Bladder microvascular endothelial cell (primary cell): ENCODE measurements at places on chromosomes 2 and 18. TPM values are rescaled to one million over a fixed set of nuclear protein-coding genes. Genes with fewer than 3 reads are reported as not detected.

The HOXD1 gene
- 8.1 and 8.9 TPM in 2 replicates for total RNA-seq

The ARHGAP15 gene
- total RNA-seq: 0.19 TPM in 1 of 2 replicates, not detected in the other

The C2orf80 gene
- total RNA-seq: not detected in 2 replicates

The UGT1A3 gene
- total RNA-seq: not detected in 2 replicates

The MC5R gene
- not detected in 2 replicates for total RNA-seq

The CCDC85A gene
- total RNA-seq: 10.3 and 20.9 TPM in 2 replicates

The CXXC1 gene
- 33.4 and 54.4 TPM in 2 replicates for total RNA-seq

The STARD6 gene
- not detected in 2 replicates for total RNA-seq

The CIB4 gene
- total RNA-seq: not detected in 2 replicates

The TET3 gene
- 2.6 and 10.4 TPM in 2 replicates for total RNA-seq

The IL36RN gene
- not detected in 2 replicates for total RNA-seq

The KCNF1 gene
- total RNA-seq: 0.16 and 3.1 TPM in 2 replicates

The ALPI gene
- total RNA-seq: not detected in 2 replicates

The SERPINB5 gene
- total RNA-seq: under 0.01 TPM in 1 of 2 replicates, not detected in the other

The FAM110C gene
- total RNA-seq: 0.13 TPM in 1 of 2 replicates, not detected in the other

The TUBA3D gene
- total RNA-seq: not detected in 2 replicates

The CFAP53 gene
- total RNA-seq: 0.16 and 0.31 TPM in 2 replicates

The QPCT gene
- total RNA-seq: 7.1 and 13.4 TPM in 2 replicates

The SERPINB12 gene
- total RNA-seq: not detected in 2 replicates

The REG1B gene
- total RNA-seq: not detected in 2 replicates

The HTR2B gene
- total RNA-seq: 0.32 and 2.1 TPM in 2 replicates

The GKN2 gene
- not detected in 2 replicates for total RNA-seq

The GPBAR1 gene
- total RNA-seq: 0.06 and 0.16 TPM in 2 replicates

The SKOR2 gene
- not detected in 2 replicates for total RNA-seq

The MPP4 gene
- 4.2 and 4.7 TPM in 2 replicates for total RNA-seq

The TGFA gene
- total RNA-seq: 0.32 and 52.2 TPM in 2 replicates

The CHRNG gene
- total RNA-seq: not detected in 2 replicates

The BIN1 gene
- 31.0 and 39.0 TPM in 2 replicates for total RNA-seq
